Occipital lobe (tissue), 3 donors: ENCODE measurements at places on chromosomes 16 and 17. TPM values are rescaled to one million over a fixed set of nuclear protein-coding genes. Genes with fewer than 3 reads are reported as not detected.

GRCh38 chr16:73171380-73171779 is 123.5 kb upstream of the ZFHX3 start:
- no peak for DNase-seq

The GPRC5C gene
- 10.0 TPM for total RNA-seq

GRCh38 chr16:81928271-81928918 is 82.9 kb downstream of the SDR42E1 start:
- DNase-seq, result no peak

The IQCK gene
- total RNA-seq, result 10.8 TPM

The JPH3 gene
- total RNA-seq, result 56.0 TPM

The CDRT15L2 gene
- not detected for total RNA-seq

The NGFR gene
- total RNA-seq, result 3.3 TPM

GRCh38 chr17:41580687-41581365 is 5.9 kb downstream of the KRT14 start:
- DNase-seq, result no peak

The C16orf54 gene
- 0.31 TPM for total RNA-seq

The NAGS gene
- 0.78 TPM for total RNA-seq

The SLC9A5 gene
- total RNA-seq, result 1.2 TPM

The KRTAP4-4 gene
- total RNA-seq, result not detected

GRCh38 chr16:10601444-10602408 is 21.3 kb upstream of the EMP2 start:
- DNase-seq, result no peak

- peak; percentile 98 for DNase-seq
These were observed 408 bp upstream of the KPNA2 start for GRCh38 chr17:68035131-68035522.

The CIBAR2 gene
- not detected for total RNA-seq

DNA sequence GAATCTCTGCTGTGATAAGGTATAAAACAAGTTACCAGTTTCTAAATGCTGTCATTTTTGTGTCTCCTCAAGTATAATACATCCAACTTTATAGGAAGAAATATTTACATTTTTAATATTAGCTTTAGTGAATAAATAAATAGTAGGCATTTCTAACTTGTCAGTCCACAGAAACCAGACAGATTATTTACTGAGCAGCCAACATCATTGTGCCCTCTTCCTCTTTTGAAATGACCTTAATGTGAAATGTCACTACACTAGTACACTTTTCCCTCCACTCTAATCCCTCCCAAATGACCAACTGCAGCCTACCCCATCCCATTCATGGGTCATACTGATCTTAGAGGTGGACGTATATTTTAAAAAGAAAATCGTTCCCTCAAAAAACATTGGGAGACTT is 9.2 kb downstream of the STXBP4 start:
- no peak for DNase-seq

DNA sequence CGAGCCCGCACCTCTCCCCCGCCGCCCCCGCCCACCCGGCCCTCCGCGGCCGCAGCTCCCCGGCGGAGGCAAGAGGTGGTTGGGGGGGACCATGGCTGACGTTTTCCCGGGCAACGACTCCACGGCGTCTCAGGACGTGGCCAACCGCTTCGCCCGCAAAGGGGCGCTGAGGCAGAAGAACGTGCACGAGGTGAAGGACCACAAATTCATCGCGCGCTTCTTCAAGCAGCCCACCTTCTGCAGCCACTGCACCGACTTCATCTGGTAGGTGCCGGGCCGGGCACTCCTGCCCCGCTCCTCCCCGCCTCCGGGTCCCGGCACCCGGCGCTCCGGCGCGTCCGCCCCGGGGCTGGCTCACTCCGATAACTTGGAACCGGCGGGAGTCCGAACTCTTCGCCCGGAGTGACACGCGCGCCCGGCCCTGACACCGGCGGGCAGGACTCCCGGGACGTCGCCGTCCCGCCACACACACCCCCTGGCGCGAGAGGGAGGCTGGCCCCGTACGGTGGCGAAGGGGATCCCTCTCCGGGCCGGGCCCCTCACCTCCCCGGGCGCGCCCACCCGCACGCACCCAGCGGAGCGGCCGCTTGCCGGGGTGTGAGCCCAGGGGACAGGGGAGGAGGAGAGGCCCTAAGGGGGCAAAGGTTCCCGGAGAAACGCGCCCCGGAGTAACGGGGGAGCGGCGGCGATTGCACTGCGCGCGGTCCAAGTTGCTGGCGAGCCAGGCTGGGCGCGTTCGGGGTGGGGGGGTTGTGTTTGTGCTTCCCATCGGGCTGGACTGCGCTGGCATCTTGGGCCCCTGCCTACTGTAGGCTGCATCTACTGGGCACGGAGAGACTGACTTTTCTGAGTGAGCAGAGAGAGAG is 581 bp downstream of the PRKCA start:
- peak; percentile 42 for DNase-seq

DNA sequence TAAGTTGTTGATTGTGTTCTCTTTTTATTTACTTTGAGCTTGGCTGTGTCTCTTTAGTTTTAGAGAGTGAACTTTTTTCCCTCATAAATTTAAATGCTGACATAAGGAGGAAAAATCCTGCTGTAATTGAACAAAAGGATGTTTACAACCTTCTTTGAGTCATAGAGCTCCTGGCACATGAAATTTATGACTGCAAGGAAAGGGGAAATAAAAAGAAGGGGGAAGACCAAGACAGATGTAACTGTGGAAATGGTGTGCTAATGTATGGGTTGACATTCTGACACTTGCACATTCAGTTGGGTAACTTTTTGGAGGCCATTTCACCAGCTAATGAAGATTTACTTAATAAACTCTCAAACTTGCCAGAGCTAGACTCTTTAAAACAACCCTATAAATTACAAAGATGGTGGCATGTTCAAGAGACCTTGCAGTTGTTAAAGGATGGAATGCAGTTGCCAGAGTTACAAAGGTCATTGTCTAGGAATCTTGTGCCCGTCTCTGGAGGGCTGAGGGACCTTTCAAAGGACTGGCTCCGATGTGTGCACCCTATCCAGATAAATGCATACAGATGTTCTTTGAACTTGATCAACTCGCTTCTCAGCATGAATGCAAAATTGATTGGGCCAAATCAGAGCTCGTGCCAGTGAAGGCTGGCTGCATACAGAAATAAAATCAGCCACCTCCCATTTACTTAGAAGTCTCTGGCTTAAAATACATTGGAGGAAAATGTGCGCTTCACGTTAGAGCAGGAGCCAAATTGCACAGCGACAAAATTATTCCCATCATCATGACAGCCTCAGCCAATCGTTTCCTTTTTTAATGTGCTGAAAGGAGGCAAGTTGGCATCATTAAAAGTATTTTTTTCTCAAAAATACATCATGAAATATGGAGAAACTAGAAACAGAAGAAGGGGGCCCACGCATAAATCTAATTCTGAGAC is 289.0 kb upstream of the XYLT1 start:
- DNase-seq, result no peak

The INPP5K gene
- total RNA-seq, result 43.2 TPM

DNA sequence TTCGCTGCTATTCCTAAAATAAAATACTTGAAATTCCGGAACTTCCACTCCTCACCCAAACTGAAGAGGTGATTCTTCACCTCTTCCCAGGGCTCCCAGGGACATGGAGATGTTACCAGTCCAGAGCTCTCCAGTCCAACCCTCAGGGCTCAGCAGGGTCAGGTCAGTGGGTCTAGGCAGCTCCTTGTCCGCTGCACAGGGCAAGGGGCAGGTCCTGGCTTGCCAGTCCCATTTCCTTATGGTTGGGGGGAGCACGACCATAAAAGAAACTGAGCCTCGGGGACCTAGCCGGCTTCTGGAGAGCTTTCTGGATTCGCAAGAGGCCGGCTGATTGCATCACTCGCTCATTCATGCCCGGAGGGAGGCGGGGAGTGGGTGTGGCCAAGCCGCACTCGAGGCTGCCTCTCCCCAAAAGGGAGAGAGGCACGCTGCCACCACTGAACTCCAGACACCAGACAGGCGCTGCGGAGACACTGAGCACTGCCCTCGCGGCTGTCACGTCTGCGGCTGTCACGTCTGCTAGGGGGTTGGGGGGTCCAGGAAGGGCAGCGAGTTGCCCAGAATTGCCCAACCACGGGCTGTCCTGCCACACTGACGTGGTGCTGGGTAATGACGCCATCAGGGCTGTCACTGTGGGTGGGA is 15.8 kb downstream of the SLC7A5 start:
- DNase-seq, result peak; percentile 83

GRCh38 chr17:49495842-49496182 is 719 bp downstream of the NGFR start:
- DNase-seq, result no peak

The CDK3 gene
- 0.78 TPM for total RNA-seq

DNA sequence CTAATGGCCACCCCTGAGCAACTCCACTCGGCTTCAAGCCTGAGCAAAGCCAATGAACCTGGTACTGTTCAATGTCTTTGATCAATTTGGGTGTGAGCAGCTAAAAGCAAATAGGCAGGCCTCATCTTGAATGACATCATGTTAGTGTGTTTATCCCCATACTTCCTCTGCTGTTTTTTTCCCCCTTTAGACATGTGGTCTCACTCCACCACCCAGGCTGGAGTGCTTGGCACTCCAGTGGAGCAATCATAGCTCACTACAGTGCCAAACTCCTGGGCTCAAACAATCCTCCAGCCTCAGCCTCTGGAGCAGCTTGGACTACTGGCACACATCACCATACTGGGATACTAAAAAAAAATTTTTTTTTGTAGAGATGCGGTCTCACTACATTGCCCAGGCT is 75.4 kb downstream of the ARHGAP17 start:
- DNase-seq, result no peak

DNA sequence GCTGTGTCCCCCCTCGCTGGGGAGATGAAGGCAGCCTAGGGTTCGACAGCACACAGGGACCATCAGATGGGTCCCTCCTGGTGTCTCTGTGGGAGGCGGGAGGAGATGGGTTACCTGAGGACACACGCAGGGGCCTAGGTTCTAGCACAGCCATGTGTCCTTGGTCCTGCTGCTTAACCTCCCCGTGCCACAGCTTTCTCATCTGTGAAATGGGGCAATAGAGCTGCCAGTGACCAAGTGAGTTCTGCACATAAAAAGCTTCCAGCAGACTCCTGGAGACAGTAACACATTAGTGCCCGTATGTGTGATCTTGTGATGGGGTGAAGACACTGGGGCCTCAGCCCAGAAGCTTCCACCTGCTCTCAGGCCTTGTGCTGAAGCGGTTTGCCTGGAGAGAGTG is 96.0 kb upstream of the GSE1 start:
- no peak for DNase-seq

The PRCD gene
- total RNA-seq, result 1.9 TPM

The BICDL2 gene
- total RNA-seq, result not detected

DNA sequence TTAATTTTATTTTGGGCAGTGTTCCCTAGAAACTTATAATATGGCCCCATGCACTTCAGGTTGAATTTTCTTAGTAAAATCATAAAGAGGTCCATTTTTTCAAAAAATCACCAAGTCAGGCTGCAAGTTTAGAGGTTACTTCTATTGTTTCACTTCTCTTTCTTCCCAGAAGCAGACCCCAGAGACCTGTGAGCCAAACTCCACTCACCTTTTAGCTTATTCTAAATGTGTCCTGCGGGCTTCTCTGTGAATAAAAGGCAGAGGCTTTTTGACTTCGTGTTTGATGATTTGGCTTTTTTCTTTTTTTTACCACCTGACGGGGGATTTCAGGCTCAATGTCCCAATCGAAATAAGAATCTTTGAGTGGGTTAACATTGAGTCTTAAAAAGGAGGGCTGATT is 7.4 kb downstream of the PRKCB start:
- DNase-seq, result no peak

- DNase-seq, result peak; percentile 49
These were observed at the start of gene CUEDC1 for GRCh38 chr17:57955183-57955931. Gene CUEDC1, minus strand, starts transcription at chr17:57955412. Its CDS starts 69,848 bp downstream, at chr17:57885564.

The DNAH9 gene
- total RNA-seq, result 2.3 TPM

The ABCC12 gene
- 1.2 TPM for total RNA-seq

DNA sequence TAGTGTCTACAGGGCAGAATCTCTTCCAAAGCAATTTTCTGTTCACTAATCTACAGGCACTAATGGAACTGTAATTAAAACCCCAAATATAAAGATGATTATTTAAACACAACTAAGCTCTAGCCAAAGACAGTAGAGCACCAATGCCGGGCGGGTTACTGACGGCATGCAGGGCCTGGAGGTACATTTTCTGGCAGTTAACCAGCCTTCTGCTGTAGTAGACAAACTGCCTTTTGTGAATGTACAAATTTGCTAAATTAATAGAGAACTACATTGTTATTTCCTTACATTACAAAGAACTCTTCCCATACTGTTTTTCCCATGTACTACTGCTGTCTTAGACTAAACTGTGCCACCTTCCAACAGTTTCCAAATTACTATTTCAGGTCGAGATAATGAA is 107.8 kb downstream of the TRIM37 start:
- no peak for DNase-seq

- DNase-seq, result no peak
These were observed 30.3 kb upstream of the RAI1 start for GRCh38 chr17:17650959-17651358.

DNA sequence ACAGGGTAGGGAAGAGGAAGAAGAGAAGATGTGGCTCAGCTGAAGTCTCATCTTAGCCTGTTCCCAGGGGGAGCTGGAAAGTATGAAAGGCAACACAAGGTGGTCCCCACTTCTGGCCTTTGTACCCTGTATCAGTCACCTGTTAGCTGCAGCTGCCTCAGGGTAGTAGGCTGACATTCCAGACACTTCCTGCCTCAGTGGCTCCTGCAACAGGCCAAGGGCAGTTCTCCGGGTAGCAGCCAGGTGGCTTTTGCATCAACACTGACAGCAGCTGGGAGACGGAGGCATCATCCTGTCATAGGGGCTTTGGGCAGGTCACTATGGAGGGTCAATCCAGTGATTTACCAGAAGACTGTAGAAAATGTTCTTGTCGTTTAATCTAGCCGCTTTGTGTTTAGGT is 124.0 kb downstream of the RGS9 start:
- no peak for DNase-seq

The C17orf78 gene
- total RNA-seq, result not detected

The RABEP2 gene
- 17.8 TPM for total RNA-seq

DNA sequence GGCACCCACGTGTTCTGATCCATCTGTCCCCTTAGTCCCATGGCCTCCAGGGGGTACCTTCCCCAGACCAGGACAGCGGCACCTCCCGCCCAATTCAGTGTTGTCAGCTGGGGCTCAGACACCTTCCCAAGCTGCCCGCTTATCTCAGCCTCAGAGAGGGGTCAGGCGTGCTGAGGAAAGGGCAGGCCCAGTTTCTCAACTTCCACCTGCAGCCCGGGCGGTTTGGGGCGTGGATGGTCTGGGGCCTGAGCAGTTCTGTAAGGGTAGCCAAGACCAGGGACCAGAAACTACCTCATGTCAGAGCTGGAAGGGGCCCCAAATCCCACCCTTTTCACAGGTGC is 5.1 kb downstream of the PLCD3 start:
- no peak for DNase-seq

GRCh38 chr16:25192096-25192495 is 24.7 kb upstream of the AQP8 start:
- DNase-seq, result no peak

The TBC1D28 gene
- total RNA-seq, result not detected

- DNase-seq, result peak; percentile 56
These were observed 12.5 kb upstream of the SREBF1 start for GRCh38 chr17:17849147-17849820.

DNA sequence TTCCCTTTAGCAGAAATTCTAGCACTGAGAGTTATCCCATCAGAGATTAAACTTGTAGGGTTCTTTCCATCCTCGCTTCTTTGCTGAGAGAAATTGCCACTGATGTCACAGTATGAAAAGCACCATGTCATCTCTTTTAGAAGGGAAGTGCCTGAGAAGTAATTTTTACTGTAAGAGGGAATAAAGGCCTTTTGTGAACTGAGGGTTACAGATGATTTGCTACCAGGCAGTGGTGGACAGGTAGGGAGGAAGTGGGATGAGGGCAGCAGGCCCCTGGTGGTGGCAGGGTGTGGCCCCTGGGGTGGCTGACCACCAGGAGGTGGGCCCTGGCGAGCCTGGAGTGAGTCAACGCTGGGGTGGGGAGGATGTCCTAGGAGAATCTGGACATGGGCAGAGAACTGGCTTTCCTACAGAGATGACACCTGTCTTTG is 6.4 kb upstream of the MILR1 start:
- no peak for DNase-seq

The TBC1D16 gene
- 35.4 TPM for total RNA-seq
